ENCODE measurements at places on chromosomes 2 and 18.

DNA sequence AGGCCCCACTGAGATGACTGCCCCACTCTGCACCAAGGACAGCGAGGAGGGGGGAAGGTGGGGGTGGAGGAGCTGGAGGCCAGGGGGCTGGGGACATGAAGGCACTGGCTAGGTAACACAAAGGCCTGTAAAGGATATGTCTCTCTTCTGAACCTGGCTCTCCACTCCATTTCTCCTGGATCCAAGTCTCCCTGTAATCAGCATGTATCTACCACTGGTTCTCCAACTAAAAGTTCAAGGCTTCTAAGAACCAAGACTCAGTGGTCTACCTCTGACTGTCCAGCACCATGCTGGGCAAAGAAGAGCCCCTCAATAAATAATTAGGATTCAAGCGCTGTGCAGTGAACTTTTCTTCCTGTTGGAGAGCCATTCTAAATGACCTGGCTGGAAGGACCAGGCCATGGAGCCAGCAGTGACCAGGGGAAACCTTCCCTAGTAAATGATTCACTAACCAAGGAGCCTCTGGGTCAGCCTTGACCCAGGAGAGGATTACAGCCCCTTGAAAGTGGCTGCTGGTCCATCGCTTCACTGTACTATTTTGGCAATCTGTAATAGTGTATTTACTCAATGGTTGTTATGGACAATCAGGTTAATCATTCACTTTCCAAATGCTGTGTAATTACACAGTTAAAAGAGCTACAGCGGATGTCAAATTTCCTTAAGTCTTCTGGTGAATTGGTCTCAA, 73.2 kb downstream of the BCL11A start:
- no peak for DNase-seq

GRCh38 chr2:696463-696862, 19.3 kb upstream of the TMEM18 start:
- DNase-seq, result peak; percentile 68

DNA sequence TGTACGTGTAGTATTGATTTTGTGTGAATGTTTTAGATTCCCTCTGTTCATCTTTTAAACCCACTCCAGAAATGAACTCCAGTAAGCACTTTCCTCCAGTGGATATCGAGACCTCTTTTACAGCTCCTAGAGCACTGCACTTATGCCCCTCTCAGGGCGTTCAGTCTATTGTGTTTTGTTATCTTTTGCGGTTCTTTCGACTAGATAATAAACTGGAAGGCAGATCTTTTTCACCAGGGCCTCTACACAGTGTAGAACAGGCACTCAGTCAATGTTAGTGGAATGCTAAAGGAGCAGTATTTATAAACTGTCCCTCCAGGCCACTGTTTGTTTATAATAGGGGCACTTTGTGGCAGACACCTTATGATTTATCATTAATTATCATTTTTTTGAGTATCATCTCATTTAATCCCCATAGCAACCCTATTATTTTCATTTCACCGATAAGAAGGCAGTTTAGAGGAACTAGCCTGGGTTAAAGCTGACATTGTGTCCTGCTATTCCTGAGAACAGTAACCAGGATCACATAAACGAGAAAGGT, 742 bp upstream of the SOS1 start:
- peak; percentile 20 for DNase-seq

- no peak for DNase-seq
Observed at GRCh38 chr2:170766693-170767092, 3.5 kb upstream of the ERICH2 start.

DNA sequence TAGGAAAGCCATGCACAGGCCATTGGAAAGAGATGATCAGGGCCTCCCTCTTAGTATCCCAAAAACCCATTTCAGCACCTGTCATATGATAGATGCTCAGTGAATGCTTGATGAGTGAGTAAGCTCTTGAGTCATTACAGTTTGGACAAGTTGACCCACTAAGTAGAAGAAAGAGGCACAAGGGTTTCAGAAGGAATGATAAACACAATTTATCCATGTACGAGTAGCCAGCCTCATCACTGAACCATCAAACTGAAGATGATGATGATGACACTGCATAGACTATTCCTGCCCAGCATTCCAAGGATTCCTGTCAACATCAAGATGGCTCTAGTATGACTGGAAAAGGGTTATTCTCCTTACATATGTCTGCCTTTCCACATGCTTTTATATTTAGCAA, 596.0 kb downstream of the BCL11A start:
- DNase-seq, result no peak

DNA sequence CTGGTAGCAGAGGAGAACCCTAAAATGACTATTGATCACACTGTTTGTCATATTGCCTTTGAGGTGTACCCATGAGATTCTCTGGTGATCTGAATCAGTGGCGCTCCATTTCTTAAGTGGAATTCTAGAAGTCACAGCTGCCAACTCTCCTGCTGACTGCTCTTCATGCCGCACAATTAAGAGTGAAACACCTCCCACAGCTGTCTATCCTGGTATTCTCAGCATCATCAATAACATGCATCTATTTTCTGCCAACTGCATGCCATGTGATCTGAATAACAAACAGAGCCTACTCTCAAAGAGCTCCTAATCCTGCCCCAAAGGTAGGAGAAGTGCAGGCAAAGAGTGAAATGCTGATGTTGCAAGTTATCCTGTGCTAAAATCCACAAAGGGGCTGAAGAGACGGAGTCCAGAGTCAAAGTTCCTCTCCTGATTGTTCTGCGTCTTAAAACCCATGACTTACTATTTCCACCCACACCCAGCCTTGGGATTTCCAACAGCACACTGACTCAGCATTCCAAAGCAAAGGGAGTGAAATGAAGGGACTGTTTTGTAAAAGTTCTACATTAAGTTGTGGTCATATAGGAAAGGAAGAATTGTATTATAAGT, 13.7 kb upstream of the DAPL1 start:
- no peak for DNase-seq

- DNase-seq, result no peak
Observed at GRCh38 chr2:181025004-181025403, 44.6 kb downstream of the UBE2E3 start.

DNA sequence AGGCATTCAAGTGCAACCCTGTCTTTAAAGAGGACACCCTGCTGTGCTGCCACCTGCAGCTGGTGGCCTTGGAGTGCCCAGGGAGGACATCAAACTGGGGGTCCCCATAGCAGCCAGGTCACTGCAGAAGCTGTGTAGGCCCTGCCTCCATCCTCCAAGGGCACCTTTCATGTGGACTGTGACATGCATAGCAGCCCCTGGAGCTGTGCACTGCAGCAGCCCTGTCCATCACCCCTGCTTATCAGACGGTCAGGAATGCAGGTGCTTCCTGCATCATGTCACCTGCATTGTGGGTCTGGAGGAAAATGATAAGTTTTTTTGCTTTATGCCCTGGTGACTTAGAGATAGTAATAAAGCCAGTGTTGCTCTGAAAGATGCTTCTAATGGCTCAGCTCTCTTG, 155.7 kb downstream of the DYSF start:
- no peak for DNase-seq

GRCh38 chr2:39513641-39514094, 76.6 kb upstream of the MAP4K3 start:
- DNase-seq, result peak; percentile 23

DNA sequence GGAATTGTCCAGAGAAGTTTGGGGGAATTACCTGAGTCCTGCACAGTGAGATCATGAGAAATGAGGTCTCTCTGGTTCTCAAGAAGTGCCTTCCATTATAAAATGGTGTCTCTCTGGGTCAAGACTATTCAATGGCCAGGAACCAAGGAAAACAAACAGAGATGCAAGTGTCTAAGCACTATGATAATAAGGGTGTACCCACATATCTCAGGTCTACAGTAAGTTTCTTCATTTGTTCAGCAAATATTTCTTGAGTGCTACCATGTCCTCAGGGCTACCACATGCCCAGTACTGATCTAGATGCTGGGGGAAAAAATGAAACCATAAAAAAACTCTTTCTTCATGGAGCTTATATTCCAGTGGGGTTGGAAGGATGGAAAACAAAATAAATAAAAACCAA, 170.0 kb downstream of the ACKR3 start:
- no peak for DNase-seq

GRCh38 chr2:129165006-129165405, 814.5 kb upstream of the RAB6C start:
- no peak for DNase-seq

- no peak for DNase-seq
Observed at GRCh38 chr2:216281876-216282275, 90.4 kb downstream of the MARCHF4 start.

DNA sequence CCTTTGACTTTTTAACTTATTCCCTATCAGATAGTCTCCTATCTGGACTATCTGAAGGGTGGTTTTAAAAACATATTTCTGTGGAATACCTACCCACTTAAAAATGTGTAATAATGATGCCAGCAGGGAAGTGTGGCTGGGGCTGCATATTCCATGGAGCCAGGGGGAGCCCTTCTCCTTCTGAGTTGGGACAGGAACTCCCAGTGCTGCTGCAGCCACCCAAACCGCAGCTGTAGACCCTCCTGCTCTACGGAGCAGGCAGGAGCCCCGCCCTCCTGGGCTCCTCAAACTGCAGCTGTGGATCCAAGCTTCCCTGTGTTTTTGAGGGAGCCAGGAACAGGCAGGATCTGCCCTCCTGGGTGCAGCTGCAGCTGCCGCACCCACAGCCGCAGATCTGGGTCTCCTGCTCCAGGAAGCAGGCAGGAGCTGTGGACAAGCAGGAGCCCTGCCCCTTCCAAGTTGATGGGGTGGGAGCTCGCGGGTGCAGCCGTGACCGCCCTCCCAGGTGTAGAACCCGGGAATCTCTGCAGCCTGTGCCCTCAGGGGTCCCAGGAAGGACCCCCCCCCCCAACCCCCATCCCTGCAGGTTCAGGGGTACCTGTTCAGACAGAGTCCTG, 57.8 kb downstream of the PDK1 start:
- DNase-seq, result no peak

- no peak for DNase-seq
Observed at GRCh38 chr2:158973116-158973956, 4.9 kb downstream of the TANC1 start.

GRCh38 chr18:77056344-77057005, 76.1 kb downstream of the MBP start:
- DNase-seq, result no peak

DNA sequence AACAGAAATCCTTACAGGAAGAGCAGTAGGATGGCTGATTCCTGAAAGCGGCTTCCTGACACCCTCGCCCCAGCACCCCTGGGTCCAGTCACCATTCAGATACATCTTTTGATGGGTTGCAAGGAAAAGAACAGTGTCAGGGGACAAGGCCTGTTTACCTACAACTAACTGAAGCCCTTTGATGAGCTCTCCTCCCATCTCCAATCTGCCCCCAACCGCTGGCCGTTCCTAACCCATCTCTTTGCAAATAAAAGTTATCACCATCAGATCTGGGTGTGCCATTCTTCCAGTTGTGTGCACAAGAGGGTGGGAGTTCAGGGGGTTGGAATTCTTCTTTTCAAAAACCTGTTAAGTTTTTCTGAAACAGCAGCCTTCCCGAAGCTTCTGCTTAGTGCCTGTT, 48.9 kb downstream of the ARL4C start:
- DNase-seq, result no peak

GRCh38 chr2:119721462-119721861, 38.3 kb upstream of the PTPN4 start:
- no peak for DNase-seq

GRCh38 chr2:165203689-165204559, at the start of gene SCN3A:
TSS of gene SCN3A (minus strand) at chr2:165204050. CDS start at chr2:165176394, 27,656 bp downstream.
- peak; percentile 35 for DNase-seq

DNA sequence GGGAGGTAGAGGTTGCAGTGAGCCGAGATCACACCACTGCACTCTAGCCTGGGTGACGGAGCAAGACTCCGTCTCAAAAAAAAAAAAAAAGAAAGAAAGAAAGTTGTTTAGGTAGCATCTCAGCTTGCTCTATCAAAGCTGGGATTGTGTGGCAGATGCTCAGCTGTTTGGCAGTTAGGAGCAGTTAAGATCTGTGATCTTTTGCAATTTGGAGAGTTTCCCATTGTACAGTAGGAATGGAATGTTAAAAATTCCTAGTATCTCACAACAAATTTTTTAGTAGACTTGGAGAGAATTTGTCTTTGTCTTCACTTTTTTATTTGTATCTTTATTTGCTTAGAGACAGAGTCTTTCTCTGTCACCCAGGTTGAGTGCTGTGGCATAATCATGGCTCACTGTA, 122.9 kb upstream of the UNC80 start:
- no peak for DNase-seq

DNA sequence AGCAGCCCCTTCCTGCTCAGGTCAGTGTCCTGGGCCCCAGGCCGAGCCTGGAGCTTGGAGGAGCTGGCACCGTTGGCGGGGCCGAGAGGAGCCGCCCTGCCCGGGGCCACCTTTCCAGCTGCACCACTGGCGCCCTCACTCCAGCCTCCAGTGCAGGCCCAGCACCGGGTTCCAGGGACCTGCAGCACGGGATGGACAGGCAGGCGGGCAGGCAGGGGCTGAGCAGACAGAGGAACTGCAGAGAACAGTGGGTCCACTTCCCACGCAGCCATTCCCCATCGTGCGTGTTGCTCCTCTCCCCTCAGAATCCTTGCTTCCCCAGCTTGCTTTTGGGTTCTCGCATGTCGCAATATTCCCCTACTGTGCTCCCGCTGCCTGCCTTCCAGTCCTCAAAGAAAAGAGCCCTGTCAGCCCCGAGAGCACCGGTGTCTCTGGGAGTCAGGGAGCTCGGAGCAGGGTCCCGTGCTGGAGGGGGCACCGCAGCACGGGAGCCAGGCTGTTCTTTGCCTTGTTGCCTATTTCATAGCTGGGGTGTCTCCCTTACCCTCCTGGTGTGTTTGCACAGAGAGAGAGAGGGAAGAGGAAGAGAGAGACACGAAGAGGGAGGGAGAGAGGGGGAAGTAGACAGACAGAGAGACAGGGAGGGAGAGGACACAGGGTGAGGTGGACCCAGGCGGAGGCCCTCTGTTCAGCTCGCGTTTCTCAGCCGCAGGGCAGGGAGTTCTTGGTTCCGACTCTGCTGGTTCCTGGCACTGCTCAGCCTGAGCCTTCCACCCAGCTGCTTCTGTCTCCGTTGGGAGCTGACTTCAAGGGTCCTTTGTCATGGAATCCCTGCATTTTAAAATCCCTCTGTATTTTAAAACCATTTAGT, 126.0 kb downstream of the MBP start:
- DNase-seq, result no peak

DNA sequence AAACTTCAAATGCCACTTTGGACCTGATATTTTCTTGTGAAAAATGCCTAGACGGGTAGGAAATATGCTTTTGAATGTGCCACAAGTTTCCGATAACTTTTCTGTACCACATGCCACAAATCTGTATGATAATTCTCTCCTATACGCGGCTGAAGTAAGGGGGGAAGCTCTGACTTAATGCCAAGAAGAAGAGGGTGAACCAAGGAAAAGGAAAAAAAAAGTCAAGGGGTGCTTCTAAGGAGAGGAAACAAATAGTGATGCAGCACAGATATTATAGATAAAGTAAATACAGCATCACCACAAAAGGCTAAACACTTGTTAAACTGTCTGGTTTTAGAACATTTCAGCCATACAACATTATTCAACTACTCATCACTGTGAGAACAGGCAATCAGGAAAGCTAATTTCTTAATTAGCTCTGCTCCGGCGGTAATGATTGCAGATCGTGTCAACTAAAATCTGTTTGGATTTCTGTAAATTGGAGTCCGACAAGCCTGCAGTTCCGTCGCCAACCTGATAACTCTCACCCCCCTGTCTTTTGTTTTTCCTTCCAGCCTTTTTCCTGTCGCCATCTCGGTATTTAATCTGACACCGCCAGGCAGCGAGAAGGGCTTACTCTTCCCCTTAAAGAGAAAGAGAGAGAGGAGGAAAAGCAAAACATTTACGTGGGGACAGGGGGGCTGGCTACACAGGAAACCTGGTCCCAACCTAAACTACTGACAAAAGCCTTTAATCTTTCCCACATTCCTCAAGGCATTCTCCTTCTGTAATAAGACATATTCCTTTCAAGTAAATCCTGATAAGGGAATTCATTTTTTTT, 67.5 kb downstream of the ZEB2 start:
- DNase-seq, result no peak

GRCh38 chr18:159037-159652, 788 bp downstream of the USP14 start:
- DNase-seq, result peak; percentile 18

Measured in RPMI8226 (cell line).